ENCODE measurements at places on chromosomes 16 and 17. TPM values are rescaled to one million over a fixed set of nuclear protein-coding genes. Genes with fewer than 3 reads are reported as not detected.

DNA sequence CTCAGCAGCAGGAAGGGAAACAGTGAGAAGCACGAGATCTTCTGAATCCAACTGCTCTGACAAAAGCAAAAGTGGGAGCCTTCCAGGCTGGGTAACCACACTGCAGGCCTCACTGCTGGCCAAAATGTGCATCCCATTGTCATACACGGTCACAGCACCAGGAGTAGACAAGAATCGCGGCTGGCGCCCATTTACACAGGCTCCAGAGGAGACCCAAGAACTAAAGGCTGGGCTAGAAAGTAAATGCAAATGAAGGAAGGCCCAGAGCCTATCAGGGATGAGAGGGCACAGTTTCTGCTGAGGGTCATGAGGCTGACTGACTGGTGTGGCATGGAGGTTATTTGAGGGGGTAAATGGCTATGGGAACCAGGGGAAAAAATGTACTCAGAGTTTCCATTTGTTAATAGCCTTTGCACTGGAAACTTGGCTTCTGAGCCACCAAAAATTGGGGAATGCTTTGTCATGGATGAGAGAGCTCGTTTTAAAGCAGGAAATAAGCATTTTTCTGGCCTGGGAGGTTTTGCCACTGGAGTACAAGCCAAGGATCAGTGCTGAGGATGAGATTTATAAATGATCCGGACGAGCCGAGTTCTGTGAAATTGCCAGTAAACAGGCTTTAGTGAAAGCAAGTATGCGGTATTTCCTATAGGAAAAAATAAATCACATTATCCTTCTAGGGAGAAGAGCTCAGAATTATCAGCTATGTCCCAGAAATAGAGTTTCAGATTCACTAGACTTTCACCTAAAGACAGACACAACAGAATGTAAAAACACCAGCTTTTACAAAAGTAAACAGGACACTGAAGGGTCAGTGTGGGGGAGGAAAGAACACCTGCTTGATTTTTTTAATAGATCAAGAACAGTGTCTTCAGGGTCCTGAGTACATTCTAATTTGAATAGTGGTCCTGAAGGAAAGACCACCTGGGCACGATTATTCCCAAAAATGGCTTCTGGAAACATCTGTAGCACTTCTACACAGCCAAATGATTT, 66.9 kb upstream of the GSG1L start:
- DNase-seq: no peak

DNA sequence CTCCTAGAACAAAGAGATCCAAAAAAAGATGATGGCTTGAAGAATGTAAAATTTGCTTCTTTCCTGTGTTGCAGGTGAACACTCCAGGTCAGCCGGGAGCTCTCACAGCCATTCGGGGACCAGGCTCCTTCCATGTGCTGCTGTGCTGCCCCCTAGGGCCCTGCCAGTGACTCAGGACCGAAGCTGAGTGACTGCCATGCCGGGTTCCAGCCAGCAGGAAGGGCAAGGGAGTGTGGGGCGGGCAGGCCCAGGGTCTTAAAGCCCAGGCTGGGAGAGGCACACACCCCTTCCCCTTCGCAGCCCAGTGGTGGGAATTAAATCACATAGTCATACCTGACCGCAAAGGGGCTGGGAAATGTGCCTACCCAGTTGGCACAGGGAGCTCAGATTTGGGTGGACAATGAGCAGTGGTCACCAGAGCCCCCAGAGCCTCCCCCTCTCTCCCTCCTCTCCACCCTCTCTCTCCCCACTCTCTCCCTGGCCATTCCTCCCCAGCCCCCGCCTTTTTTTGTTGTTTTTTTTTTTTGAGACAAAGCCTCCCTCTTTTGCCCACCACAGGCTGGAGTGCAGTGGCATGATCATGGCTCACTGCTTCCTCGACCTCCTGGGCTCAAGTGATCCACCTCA, 11.5 kb downstream of the EPOP start:
- DNase-seq: peak; percentile 76

DNA sequence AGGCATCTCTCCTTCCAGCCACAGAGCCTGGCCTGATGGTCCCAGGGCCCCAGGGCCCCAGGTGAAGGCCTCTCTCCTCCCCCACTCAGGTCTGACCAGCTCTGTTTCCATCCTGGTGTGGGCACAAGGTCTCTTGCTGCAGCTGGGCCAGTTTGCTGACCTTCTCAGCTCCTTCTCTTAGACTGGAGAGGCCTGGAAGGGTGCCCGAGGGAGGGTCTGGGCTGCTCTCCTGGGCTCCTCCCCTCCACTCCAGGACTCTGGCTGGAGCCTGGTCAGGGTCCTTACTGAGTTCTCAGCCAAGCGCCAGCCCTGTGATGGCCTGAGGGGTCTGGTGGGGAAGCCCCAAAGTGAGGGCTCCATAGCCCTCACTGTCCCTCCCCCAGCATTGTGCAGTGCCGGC, 12.4 kb downstream of the SOCS3 start:
- DNase-seq: peak; percentile 89

The UTP18 gene
- total RNA-seq: 28.8 TPM

The NUFIP2 gene
- total RNA-seq: 35.9 TPM
